ENCODE measurements at places on chromosomes 4 and X. TPM values are rescaled to one million over a fixed set of nuclear protein-coding genes. Genes with fewer than 3 reads are reported as not detected.

DNA sequence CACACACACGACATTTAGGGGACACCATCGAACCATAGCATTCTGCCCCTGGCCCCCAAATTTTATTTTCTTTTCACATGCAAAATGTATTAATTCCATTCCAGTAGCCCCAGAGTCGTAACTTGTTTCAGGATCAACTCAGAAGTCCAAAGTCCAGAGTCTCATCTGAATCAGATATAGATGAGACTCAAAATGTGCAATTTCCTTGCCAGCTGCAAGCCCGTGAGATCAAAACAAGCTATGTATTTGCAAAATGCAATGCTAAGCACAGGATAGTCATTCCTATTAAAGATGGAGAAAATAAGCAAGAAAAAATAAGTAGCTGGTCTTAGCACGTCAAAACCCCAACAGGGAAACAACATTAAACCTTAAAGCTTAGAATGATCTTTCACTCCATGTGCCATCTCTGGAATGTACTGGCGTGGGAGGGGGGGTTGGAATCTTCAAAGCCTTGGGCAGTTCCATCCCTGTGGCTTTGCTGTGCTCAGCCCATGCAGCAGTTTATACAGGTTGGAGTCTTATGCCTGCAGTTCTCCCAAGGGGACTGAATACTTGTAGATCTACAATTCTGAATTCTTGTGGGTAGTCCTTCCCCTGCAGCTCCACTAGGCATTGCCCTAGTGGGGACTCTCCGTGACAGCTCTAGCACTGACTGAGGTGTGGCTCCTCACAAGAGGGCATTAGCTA lies 47.7 kb upstream of the SYTL5 start:
- DNase-seq, result no peak
- H3K4me1 ChIP-seq, result no peaks in the 10 kb centered on the region
- H3K4me3 ChIP-seq, result no peak overlapping the region
- H3K27ac ChIP-seq, result no peak overlapping the region

DNA sequence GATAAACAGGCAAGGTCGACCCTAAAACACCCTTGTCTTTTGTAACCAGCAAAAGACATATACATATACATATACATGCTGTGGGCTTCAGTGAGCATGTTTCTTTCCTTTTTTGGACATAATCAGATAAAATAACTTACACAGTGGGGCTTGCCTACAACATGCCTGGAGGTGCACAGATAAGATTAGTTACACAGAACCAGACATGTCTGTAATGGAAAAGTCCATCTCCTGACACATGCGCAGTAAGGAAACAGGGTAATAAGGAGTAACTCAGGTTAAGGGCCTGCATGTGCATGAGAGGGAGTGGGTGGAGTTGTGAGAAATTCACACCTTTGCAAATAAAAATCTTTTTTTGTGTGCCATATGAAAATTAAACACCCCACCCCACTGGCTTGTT lies 3.4 kb downstream of the UGT2A1 start:
- no peaks in the 10 kb centered on the region for H3K27me3 ChIP-seq
- no peak overlapping the region for H3K27ac ChIP-seq
- no peaks in the 10 kb centered on the region for H3K4me1 ChIP-seq

Gene GUCY1B1
- total RNA-seq, result 11.9 TPM

Gene FATE1
- total RNA-seq, result not detected

GRCh38 chr4:85419103-85419502 lies 55.8 kb upstream of the ARHGAP24 start:
- H3K36me3 ChIP-seq, result no peaks in the 10 kb centered on the region
- no peak overlapping the region for H3K27ac ChIP-seq
- no peaks in the 10 kb centered on the region for H3K4me1 ChIP-seq
- DNase-seq, result no peak
- H3K27me3 ChIP-seq, result no peaks in the 10 kb centered on the region

DNA sequence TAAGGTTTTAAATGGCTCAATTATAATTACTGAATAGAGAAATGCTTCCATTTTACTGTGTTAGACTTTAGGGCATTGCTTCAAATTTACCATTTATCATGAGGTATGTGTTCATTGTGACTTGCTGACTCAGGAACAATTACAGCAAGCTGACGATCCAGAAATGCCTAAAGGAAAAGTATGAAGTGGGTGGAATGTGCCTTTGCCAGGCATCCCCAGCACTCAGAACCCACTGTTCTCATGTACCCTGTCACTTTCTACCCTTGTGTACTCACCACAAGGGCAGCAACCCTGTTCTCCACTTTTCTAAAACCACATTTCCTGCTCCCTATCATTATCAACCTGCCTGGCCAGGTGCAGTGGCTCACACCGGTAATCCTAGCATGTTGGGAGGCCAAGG lies 41.5 kb downstream of the QRFPR start:
- H3K4me3 ChIP-seq, result no peak overlapping the region
- H3K36me3 ChIP-seq, result no peaks in the 10 kb centered on the region

Gene MTNR1A
- total RNA-seq, result 1.3 TPM

DNA sequence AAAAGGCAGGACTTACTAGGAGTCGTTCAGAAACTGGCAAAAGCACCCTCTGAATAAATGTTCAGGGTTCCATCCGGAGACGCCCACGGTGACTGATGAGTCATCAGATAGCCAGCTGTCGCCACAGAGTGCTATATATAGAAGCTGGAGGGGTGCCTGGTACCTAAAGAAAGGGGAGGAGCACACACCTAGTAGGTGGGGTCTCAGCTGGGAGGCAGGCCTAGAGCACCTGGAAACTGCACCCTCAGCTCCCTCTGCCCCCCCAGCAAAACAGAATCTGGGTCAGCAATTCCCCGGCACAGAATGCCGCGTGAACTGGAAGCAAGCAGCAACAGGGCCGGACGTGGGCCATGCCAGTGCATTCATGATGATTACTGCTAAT lies 242.0 kb downstream of the BCOR start:
- no peaks in the 10 kb centered on the region for H3K4me1 ChIP-seq
- no peaks in the 10 kb centered on the region for H3K36me3 ChIP-seq
- H3K4me3 ChIP-seq, result no peak overlapping the region
- peak overlapping the region; percentile 6 for H3K27ac ChIP-seq
- no peak for DNase-seq

Gene CFAP299
- not detected for total RNA-seq

DNA sequence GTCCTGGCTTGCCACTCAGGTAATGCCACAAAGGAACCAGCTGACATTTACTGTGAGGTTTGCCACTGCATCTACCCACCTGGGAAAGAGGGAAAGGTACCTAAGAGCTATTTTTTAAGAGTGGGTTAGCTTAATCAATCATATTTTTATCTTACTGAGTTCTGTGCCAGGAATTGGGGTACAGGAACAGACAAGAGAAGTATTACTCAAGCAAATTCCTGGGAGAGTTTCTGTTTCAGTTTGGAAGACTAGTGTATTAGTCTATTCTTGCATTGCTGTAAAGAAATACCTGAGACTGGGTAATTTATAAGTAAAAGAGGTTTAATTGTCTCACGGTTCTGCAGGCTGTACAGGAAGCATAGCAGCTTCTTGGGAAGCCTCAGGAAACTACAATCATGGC lies 23.2 kb downstream of the PSMD10 start:
- no peaks in the 10 kb centered on the region for H3K36me3 ChIP-seq
- no peak for DNase-seq
- no peaks in the 10 kb centered on the region for H3K4me1 ChIP-seq
- no peaks in the 10 kb centered on the region for H3K27me3 ChIP-seq
- H3K27ac ChIP-seq, result no peak overlapping the region

DNA sequence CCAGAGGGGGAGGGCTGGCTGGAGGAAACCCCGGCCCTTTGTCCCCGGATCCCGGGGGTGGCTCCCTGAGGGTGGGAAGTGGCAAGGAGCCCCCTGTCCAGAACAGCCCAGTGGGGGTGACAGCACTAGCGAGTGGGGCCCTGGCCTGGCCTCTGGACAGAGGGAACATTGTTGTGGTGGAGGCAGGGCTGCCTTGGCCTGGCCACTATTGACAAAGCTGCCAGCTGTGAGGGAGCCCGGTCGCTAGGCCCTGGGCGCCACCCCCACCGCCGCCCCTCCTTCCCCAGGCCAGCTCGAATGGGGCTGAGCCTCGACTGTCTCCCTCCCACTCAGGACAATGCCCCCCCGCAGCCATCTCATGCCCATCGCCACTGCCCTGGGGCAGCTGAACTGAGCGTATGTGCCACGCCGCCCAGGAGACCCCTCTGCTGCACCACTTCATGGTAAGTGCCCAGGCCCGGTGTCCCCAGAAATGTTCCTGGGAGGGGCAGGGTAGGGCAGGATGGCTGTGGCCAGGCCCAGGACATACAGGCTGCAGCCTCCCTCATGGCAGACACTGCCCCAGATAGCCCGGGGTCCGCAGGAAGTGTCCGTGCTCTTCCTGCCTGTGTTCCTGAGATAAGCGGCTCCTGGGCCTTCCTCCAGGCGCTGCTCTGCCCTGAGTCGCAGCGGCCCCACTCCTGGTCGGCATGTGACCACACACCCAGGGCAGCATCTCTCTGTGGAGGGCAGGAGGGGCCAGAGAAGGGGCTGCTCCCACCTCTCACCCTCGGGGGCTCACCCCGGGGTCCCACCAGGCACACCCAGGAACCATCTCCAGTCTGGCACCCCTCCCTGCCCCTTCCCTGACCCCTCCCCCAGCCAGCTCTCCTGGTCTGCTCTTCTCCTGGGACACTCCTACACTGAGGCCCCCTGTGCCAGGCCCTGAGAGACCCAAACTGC lies 1.4 kb downstream of the PLXNB3 start:
- H3K36me3 ChIP-seq, result no peaks in the 10 kb centered on the region
- H3K4me3 ChIP-seq, result no peak overlapping the region
- no peaks in the 10 kb centered on the region for H3K27me3 ChIP-seq

DNA sequence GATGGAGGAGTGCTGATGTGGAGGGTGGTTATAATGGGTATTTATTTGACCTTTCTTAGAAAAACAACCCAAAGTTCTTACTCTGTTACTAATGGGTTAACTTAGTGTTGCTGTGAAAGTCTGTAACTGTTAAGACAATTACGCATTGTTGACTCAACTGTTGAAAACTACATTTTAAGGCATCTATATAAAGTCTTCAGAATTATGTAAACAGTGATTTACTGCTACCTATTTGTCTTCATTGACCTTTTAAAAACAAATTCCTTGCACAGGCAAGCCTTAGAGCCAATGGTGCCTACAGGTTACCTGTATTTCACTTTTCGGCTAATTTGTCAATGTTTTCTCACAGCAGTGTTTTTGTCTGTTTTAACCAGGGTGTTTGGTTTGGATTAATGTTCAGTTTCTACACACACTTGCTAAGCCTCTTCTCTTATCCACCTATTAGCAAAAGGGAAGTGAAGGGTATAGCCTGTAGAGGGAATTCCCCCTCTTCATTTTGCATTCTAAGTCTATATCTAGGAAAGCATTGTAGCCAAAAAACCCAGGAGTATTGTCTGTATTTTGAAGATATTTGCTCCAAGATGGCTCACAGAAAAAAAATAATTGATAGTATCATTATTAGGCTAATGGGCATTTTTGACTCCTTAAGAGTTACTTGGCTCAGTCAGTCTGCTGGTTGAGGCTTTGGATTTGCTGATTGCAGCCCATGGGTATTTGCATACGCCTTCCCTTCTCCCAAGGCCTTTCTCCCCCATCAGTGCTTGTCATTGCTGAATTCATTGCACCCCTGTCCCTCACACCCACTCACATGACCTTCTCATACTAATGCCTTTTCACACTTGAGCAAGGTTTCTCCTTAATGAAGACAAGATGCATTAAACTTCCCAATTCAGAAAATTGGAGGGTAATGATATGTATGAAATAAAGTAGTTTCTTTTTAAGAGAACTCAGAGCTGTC lies 30.5 kb downstream of the AFF1 start:
- no peaks in the 10 kb centered on the region for H3K36me3 ChIP-seq
- H3K4me1 ChIP-seq, result peaks cover 38% of the 10 kb centered on the region
- no peak overlapping the region for H3K4me3 ChIP-seq
- no peak for DNase-seq

Gene TMEM31
- total RNA-seq, result not detected

Gene ANOS1
- total RNA-seq, result 0.52 TPM

GRCh38 chrX:70139736-70140135 lies 6.5 kb downstream of the IGBP1 start:
- H3K36me3 ChIP-seq, result no peaks in the 10 kb centered on the region
- H3K4me1 ChIP-seq, result peaks cover 9% of the 10 kb centered on the region
- no peak overlapping the region for H3K27ac ChIP-seq
- DNase-seq, result no peak
- H3K4me3 ChIP-seq, result no peak overlapping the region
- H3K27me3 ChIP-seq, result no peaks in the 10 kb centered on the region

DNA sequence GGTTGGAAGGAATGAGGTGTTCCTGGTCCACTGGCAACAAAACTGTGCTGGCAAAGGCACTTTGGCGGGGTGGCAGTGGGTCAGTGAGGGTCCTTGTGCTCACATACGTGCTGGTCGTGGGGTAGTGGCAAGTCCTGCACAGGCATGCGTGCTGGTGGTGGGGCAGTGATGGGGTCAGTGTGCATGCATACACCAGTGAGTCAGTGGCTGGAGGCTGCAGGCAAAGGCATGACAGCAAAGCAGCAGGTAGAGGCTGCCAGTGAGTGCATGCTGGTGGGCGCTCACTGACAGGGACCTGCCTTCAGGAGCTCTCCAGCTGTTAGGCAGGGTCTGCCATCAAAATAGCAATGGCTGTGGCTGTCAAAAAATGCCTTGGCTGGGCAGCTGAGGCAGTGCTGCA lies 42.1 kb downstream of the TMPRSS11E start:
- no peak overlapping the region for H3K27ac ChIP-seq
- no peak for DNase-seq
- H3K4me1 ChIP-seq, result no peaks in the 10 kb centered on the region
- no peak overlapping the region for H3K4me3 ChIP-seq
